Dermis blood vessel endothelial cell (primary cell): ENCODE measurements at places on chromosomes 6 and 20. TPM values are rescaled to one million over a fixed set of nuclear protein-coding genes. Genes with fewer than 3 reads are reported as not detected.

DNA sequence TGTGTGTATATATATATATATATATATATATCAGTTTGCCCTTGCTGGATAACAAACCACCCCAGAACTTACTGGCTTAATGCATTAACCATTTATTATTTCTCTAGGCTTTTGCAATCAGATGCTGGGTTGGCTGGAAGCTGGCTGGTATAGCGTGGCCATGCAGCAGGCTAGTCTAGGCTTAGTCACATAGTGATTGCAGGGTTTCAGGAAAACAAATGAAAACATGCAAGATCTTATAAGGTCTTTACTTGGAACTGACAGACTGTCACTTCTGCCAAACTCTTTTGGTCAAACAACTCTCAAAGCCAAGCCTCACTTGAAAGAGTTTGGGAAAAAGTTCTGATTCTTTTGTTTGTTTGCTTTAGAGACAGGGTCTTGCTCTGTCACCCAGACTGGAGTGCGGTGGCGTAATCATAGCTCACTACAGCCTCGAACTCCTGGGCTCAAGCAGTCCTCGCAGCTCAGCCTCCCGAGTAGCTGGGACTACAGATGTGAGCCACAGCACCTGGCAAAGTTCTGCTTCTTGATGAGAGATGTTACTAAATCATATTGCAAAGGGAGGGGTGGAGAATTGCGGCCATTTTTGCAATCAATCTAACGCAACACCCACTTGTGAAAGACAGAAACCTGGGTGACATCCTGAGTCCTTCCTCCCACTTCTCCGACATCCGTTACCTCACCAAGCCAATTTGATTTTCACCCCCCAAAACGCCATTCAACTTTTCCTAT lies 74.6 kb upstream of the RNF24 start:
- no peak for DNase-seq

- no peak for DNase-seq
Measured at GRCh38 chr6:21103626-21104224, 489.8 kb upstream of the SOX4 start.

DNA sequence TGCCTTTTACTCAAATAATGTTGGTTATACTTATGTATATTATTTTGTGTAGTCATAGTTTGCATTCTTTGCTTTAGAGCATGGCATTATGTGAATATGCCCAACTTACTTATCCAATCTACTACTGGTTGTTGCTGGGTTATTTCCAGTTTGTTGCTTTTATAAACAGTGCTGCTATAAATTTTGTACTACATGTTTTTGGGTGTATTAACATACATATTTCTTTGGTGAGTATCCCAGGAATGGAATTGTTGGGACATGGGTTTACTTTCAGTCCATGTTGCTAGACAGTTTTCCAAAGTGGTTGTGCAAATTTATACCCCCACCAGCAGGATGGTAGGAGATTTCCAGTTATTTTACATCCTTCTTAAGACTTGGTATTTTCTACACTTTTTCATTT lies 157.1 kb upstream of the THEMIS start:
- no peak for DNase-seq

- DNase-seq, result no peak
Measured at GRCh38 chr6:126143761-126144251, 157.5 kb downstream of the TRMT11 start.

DNA sequence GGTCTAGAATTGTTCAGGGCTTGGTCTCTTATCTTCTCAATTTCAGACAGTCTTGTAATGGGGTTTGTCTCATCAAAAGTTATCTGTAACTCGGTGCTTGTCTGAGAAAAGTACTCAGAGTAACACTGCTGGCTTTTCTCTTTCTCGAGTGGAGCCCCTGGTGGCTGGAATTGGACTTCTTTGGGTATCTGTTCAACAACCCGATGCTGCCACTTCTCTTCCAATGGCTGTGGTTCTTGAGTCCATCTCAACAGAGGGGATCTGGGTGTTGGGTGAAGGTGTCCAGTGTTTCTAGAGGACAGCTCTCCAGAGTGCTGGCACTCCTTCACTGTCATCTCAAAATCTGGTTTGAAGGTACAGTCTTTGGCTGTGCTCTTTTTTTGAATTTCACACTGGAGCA lies 24.6 kb downstream of the DST start:
- DNase-seq, result no peak

DNA sequence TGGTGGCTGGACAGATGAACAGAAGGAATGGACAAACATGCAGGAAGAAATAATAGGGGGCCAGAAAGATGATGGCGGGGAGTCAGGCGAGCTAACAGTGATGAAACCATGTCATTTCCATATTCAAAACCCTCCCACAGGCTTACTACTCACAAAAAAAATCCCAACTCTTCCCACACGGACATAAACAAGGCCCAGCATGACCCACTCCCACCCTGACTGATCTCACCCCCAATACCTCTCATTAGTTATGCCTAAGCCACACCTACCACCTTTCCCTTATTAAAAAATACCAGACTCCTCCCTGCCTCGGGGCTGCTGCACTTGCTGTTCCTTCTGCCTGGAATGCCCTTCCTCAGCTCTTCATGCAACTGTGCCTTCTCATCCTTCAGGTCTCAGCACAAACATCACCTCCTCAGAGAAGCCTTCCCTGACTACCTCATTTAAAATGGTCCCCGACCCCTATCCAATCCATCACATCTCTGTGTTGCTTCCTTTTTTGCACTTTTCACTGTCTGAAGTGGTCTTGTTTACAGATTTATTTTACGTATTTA lies 145.8 kb downstream of the PREX1 start:
- DNase-seq, result no peak

The CD109 gene
- 25.2 and 36.3 TPM in 2 replicates for total RNA-seq

The MDFI gene
- total RNA-seq, result 34.0 and 37.8 TPM in 2 replicates

The L3MBTL3 gene
- total RNA-seq, result 34.7 and 54.7 TPM in 2 replicates

DNA sequence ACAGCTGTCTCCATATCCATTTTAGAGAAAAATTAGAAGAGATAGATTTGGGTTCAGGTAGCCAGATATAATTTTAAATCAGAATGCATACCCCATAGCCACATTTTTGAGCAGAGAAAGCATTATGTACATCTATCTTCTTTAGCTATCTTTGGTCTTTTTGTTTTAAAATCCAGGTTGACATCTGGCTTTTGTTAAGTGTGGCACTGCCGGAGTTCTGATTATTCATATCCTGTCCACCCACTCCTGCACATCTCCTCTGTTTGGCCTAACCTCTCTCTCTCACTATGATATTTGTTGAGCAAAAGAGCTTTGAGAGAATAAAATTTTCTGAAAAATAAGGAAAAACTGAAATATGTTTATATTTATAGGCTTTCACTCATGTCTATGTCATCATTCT lies 189.7 kb downstream of the PACRG start:
- DNase-seq, result no peak

The IL17F gene
- total RNA-seq, result not detected in 2 replicates

GRCh38 chr20:58086763-58087561 lies 141.5 kb downstream of the ANKRD60 start:
- peak; percentile 81 for DNase-seq

DNA sequence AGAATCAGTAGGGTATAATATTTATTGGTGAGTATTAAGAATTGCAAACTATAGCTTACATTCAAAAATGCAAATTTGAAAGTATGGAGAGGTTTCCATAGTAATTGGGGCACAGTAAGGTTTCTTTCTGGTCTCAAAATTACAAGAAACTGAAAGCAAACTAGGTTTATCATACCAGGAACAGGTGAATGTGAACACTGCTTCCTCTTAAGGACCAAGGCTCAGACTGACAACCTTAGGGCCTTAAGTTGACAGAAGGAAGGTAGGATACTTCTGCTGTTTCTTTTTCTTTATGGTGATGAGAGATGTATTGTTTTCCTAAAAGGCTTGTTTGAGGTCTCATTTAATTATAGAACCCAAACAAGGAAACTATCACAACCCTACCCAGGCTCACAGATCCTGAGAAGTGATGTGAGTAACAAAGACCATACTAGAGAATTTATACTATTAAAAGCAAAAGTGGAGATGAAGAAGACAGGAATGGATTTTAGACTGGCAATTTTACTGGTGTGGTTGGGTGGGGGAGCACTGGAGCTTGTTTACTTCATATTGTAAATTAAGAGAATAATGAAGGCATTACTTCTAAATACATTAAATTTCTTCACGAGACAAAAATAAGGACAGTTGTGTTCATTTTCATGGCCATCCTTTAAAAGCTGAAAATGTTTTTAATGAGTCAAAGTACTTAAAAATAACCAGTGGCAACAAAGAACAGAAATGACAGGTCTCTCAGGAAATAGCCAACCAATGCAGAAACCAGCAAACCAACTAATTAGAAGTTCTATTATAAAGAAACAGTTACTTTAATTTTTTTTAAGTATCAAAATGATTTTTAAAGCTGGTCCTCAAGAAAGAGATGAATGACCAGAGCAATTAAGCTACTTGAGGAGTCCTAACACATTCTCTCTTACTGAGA lies 21.3 kb downstream of the STAU1 start:
- no peak for DNase-seq

The CD24 gene
- total RNA-seq, result 9.4 and 21.6 TPM in 2 replicates

GRCh38 chr6:109174916-109175315 lies 79.6 kb downstream of the CEP57L1 start:
- DNase-seq, result no peak

DNA sequence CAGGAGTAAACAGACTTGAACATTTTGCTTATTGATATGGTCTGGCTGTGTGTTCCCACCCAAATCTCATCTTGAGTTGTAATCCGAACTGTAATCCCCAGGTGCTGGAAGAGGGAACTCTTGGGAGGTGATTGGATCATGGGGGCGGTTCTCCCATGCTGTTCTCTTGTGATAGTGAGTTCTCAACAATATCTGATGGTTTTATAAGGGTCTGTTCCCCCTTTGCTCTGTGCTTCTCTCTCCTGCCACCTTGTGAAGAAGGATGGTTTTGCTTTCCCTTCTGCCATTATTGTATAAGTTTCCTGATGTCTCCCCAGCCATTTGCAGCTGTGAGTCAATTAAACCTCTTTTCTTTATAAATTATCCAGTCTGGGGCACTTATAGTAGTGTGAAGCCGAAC lies 40.0 kb downstream of the MYLIP start:
- DNase-seq, result peak; percentile 68

GRCh38 chr20:45347936-45348778 lies at the start of gene SDC4:
SDC4 (minus strand) TSS chr20:45348424; CDS start chr20:45348384, 40 bp downstream.
- DNase-seq, result peak; percentile 69

GRCh38 chr6:112321941-112322424 lies 25.1 kb upstream of the RFPL4B start:
- DNase-seq, result peak; percentile 8

- DNase-seq, result no peak
Measured at GRCh38 chr6:268394-268935, 23.8 kb upstream of the DUSP22 start.
